ENCODE measurements at places on chromosomes 7 and 10.

DNA sequence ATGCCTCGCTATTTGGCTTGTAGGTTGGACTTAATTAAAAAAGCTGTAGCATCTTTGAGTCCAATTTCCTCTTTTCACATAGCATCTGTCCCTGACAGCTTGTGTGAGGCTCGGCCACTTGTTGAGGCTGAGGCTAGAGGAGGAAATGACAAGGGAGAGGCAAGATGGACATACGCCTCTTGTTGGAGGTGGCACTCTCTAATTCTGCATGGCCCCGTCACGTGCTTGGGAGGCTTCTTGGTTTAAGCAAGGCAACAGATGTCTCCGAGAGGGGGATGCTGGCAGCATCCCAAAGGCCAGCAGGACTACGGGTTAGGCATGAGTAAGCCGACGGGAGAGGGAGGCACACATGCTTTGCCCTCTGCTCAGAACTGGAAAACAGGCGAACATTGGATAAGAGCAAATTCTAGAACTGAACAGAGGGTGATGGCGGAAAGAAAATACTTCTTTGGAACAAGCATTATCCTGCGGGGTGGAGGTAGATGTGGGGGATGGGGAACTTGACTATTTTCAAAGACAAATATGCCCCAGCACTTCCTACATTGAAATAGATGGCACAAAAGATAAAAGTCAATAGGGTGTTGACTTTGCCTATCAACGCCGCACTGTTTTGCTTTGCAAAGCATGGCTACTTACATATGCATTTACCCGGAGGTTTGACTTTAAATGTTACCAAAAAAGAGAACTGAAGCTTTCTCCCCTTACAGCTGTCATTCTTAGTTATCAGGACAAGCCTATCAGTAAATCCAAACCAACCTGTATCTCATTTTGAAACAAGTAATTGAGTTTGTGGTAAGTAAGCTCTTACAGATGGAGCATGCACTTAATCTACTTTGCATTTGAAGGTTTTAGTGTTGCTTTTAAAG is 94.8 kb downstream of the CHN2 start:
- DNase-seq, result no peak

GRCh38 chr10:112789248-112789647 is 160.8 kb upstream of the TCF7L2 start:
- DNase-seq, result no peak

GRCh38 chr10:56805022-56805421 is 444.0 kb upstream of the ZWINT start:
- no peak for DNase-seq

DNA sequence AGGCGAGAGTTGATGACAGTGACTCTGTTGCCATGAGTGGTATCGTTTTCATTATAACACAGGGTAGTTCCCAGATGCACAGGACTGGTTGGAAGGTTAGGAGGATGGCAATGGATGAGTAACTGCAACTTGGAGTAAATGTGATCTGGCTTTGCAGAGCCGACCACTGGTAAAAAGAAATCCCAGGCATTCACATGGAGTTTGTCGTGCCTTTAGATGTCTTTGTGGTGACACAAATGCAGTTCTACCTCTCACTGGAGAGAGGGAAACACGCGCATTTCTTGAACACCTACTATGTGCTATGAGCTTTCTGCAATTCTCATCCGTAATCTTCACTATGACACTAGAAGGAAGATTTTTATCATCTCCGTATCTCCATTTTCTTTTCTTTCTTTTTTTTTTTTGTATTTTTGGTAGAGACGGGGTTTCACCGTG is 1.7 kb upstream of the MNX1 start:
- no peak for DNase-seq

GRCh38 chr7:55140941-55141278 is 122.1 kb downstream of the EGFR start:
- no peak for DNase-seq

DNA sequence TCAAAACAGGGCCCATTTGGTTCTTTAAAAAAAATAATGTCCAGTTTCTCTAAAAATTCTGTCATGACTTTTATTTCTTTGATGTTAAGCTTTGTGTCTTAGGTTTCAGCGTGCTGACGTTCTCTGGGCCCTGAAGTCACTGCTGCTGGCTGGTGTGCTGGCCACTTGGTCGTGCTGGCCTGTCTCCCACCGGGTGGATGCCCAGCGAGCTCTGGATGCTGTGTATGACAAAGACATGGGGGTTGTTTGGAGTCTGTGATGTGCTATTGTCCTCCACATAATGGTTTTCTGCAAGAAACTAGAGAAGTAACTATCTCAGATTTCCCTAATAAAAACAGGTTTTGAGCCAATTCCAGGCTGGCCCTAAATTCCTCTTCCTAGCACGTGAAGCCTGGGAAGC is 9.5 kb upstream of the IDI2 start:
- DNase-seq, result no peak
